Vagina (tissue), 2 donors: ENCODE measurements at places on chromosomes 2 and 18. TPM values are rescaled to one million over a fixed set of nuclear protein-coding genes. Genes with fewer than 3 reads are reported as not detected.
A peak's percentile ranks its signal among the peaks of the same experiment; 100 is the strongest.

Gene GPR155
- total RNA-seq: 6.6 TPM

Gene PELI1
- 60.4 TPM for total RNA-seq

Gene C18orf63
- total RNA-seq: not detected

Gene GALNT5
- 3.2 TPM for total RNA-seq

Gene NEUROD1
- not detected for total RNA-seq

Gene ABHD1
- not detected for total RNA-seq

Gene KYNU
- total RNA-seq: 3.7 TPM

Gene MDH1B
- total RNA-seq: 0.49 TPM

Gene SIX3
- total RNA-seq: not detected

Gene APOB
- not detected for total RNA-seq

Gene CHRND
- total RNA-seq: not detected

Gene PLEKHM3
- total RNA-seq: 21.4 TPM

Gene IL1R2
- 63.3 TPM for total RNA-seq

Gene ZNF519
- total RNA-seq: 5.6 TPM

Gene MYCN
- total RNA-seq: 2.0 TPM

Gene PIK3C3
- total RNA-seq: 24.1 TPM

Gene ACVR2A
- 29.7 TPM for total RNA-seq

Gene CDCA7
- total RNA-seq: 9.1 TPM

Gene KCNG2
- total RNA-seq: not detected

DNA sequence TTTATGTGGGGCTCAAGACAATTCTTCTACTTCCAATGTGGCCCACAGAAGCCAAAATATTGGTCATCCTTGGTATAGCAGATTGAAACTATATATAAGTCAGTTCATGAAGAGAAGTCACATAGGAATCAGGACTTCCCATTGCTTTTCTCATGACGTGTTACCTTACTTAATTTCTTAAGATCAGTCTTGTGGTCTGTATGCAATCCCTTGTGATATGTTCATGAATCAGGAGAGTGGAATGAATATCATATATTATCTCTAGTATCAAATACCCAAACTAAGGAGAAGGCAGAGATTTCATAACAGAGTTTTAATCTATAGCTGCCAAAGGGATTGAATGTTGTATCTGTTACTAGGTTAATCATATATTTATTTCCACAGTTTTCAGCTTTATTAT is 1390.4 kb downstream of the SUCLG1 start:
- DNase-seq: no peak

DNA sequence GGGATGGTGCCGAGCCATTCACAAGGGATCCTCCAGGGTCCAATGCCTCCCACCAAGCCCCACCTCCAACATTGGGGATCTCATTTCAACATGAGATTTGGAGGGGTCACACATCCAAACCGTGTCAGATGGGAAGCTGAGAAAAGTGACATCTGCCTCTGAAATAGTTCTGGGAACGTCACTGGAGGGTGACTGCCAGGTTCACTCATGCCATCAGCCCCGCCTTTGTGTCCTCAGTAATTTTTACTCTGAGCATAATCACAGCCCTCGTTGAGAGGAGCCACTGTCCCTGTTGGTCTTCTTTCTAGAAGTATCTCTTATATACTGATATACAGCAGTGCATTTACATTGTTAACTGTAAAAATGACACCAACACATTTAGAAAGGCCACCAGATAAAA is 67.4 kb downstream of the KLHL29 start:
- DNase-seq: no peak

DNA sequence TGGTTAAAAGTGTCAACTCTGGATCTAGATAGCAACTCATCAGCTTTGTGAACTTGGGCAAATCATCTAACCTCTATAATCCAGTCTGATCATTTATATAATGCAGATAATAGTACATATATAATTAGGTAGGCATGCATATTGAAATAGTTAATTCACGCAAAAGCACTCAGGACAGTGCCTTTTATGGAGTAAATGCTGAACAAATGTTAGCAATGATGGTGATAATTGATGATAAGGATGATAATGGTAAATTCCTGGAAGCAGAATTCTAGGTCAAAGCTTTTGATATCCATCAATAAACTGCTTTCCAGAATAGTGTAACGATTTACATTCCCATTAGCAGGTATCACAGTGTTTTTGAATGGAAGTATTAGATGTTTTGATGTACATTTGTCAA is 59.7 kb upstream of the CYP26B1 start:
- no peak for DNase-seq

- no peak for DNase-seq
These were observed 184.9 kb downstream of the AGAP1 start for GRCh38 chr2:235678712-235679111.

GRCh38 chr2:60855989-60856669 is 25.2 kb upstream of the REL start:
- DNase-seq: no peak

- no peak for DNase-seq
These were observed 33.4 kb downstream of the ZFP36L2 start for GRCh38 chr2:43192744-43193651.

- DNase-seq: no peak
These were observed 81.1 kb downstream of the TRIB2 start for GRCh38 chr2:12797815-12798214.

- no peak for DNase-seq
These were observed 8.2 kb downstream of the GDF7 start for GRCh38 chr2:20674974-20675679.

- no peak for DNase-seq
These were observed 376.2 kb downstream of the SETBP1 start for GRCh38 chr18:45056926-45057325.

DNA sequence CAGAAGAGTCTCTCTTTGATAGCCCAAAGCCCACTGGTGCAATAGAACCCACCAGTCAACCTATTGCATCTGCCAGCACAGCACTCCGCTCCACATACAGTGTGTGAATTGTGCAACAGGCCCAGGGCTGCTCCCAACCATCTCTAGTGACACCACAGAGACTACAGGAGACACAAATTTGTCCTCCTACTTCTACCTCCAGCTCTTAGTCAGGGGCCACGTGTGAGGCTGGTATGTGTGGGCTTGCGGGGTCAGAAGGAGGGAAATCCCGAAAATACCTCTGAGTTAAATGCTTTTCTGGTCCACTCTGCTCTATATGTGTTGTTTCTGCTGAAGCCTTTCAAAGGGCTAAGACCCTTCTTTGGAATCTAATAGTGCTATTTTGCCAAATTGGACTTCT is 18.0 kb downstream of the DGUOK start:
- no peak for DNase-seq

DNA sequence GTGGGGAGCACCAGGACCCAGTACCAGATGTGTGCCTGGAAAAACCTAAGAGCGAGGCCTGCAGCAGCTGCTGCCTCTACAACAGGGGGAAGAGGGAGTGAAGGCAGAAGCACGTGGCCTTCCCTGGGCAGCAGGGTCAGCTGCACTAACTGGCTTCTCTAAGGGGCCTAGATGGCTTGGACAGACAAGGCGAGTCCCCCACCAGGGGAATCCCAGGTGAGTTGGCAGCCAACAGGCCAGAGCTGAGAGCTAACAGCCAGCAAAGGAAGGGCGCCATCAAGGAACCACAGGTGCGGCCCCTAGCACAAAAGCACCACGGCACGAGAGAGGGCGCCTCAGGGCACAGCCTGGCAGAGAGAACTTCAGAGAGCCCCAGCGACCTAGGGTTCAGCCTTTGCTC is 19.8 kb upstream of the MAL start:
- DNase-seq: no peak

GRCh38 chr2:167122389-167122788 is 234.1 kb downstream of the XIRP2 start:
- no peak for DNase-seq

- no peak for DNase-seq
These were observed 26.1 kb downstream of the LIMS1 start for GRCh38 chr2:108560241-108560811.

- DNase-seq: no peak
These were observed 104.2 kb upstream of the SPRED2 start for GRCh38 chr2:65536596-65536995.

DNA sequence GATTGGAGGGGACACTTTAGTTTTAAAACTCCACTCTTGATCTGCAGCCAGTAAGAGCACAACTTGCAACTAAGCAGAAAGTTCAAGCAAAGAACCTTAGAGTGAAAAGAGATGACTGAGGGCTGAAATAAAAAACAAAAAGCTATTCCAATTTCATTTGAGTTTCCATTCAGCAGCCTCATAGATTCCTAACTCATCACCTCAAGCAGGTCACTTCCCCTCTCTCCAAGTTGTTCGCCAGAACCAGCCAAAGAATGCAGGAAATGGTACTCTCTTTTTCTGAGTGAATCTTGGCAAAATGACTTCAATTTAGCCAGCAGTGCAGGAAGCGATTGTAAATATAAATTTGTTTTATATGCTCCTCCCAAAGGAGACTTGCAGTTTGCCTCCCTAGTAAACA is 213.3 kb downstream of the SETBP1 start:
- DNase-seq: no peak

DNA sequence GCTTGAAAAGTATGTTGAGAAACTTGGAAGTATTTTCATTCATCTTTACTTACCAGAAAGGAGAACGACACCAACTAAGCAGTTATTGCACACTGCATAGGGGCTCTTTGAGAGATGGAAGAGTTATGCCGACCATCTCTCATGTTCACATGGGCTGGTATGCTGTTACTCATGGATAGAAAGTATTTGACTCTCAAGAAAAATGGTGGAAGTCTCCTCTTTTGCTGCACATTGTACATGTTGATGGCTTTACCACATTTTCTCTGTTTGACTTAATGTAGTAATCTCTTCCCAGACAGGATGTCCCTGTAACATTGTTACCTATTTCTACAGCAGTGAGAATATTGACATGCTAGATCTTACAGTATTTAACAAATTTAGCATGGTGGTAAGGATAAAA is 23.2 kb downstream of the CAB39 start:
- no peak for DNase-seq

- DNase-seq: no peak
These were observed 1.3 kb downstream of the ATP8B1 start for GRCh38 chr18:57801761-57802212.

- no peak for DNase-seq
These were observed 162.2 kb upstream of the HNMT start for GRCh38 chr2:137802038-137802437.

DNA sequence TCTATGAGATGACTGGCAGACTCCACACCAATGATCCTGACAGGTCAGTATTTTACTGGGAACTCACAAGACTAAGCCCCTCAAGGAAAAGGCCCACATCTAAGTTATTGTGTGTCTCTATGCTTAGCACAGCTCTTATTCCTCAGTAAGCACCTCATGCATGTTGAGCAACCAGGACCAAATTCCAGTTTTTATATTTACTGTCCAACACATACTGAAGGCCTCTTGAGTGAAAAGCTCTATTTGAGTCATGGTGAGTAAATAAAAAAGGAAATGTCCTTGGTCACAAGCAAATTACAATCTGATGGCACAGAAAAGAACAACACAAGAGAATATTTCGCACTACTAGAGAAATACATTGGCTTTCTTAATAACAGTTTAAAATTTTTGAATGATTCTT is 87.9 kb upstream of the ETAA1 start:
- no peak for DNase-seq

- DNase-seq: no peak
These were observed 209.0 kb downstream of the PRKCE start for GRCh38 chr2:45860136-45861121.

DNA sequence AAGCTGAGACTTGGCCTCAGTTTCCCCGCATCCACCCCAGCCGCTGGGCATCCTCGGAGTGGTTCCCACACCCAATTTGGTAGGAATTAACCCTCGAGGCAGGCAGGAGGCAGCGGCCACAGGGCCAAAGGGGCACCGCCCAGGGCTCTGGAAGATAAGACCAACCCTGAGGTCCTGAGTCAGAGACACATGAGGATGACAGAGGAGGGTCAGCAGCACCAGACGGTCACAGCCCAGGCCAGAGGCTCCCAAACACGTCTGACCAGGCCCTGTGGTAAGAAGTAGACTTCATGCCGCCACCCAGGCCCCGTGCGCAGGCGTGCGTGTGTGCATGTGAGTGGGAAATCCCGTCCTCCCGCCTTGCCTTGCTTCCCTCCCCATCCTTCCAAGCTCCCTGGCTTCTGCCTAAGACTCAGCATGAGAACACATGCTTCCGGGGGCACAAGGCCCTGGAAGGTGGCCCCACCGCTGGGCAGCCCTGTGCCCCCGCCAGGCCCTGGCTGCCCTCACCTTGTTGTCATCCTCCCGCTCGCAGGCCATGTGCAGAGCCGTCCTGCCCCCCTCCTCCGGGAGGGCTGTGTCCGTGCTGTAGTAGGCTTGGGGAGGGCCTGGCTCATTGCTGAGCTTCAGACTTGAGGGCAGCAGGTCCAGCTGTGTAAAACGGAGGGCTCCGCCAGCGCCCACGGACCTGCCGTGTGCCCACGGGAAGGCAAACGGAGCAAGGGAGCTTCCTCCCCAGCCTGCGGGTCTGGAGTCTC is 46.3 kb downstream of the ANKMY1 start:
- peak; percentile 42 for DNase-seq

GRCh38 chr2:235935773-235936172 is 232.4 kb downstream of the GBX2 start:
- DNase-seq: no peak

DNA sequence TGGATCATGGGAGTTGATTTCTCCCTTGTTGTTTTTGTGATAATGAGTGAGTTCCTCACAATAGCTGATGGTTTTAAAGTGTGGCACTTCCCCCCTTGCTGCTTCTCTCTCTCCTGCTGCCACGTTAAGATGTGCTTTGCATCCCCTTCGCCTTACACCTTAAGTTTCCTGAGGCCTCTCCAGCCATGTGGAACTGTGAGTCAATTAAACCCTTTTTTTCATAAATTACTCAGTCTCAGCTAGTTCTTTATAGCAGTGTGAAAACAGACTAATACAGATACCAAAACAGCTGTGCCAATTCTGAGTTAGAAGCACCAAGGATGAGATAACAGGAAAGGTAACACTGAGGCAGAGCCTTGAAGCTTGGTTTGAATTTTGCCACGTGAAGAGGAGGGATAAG is 44.7 kb downstream of the ITSN2 start:
- no peak for DNase-seq
